AML-193 (cell line): ENCODE measurements at places on chromosomes 6 and 20.

DNA sequence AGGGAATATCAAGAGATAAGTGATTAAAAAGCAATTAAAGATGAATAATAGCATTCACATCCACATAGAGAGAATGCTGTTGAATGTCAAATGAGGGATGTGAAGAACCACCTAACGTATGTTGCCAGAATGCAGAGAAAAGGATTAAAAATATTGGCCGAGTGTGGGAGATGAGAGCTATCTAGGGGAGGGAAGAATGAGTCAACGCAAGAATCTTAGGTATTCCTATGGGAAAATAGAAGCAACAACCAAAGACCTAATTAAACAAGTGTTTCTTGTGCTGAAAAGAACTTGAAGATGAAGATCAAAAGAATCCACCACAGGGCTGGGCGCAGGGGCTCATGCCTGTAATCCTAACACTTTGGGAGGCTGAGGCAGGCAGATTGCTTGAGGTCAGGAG, 12.2 kb upstream of the RSPH3 start:
- no peak for DNase-seq

- no peak for DNase-seq
Measured at GRCh38 chr6:148888856-148889255, 142.0 kb downstream of the UST start.

DNA sequence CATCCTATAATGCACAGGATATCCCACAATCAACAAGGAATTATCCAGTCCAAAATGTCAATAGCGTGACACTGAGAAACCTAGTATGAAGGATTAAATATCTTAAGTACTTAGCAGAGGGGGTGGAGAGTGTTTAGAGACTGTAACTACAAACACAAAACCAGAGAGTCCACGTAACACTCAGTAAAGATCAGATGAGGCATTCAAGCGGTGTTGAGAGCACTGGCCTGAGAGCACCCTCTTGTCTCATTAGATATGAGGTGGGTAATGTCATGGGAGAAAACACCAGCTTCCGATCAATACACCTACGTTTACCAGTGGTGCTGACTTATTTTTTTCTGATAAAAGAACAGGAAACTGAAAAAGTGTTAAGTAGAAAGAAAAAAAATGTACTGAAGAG, 2.3 kb downstream of the FAM184A start:
- DNase-seq, result no peak

DNA sequence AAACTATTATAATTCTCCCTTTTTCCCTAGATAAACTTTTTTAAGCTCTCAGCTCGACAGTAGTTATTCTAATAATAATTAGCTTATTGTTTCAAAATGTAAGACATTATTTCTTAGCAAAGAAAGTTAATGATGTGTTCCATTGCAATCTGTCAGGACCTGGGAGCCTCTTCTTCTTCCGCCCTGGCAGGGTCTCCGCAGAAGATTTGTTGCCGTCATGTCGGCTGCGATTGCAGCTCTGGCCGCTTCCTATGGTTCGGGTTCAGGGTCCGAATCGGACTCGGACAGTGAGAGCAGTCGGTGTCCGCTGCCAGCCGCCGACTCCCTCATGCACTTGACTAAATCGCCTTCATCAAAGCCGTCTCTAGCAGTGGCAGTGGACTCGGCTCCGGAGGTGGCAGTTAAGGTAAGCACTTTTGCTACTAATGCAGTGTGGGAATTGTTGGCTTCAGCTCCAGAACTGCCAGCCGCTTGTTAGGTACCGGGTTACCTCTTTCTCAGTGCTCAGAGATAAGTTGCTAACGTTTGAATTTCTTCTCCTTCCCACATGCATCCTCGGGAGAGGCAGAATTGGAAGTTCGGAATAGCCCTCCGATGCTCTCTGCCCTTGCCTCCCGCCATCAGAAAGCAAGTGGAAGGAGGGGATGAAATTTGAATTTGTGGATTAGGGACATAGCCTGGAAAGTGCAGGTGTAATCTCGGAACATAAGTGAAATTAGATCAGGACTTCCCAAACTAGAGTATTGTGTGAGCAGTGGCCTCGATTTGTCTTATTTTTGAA, at the start of gene CDC40:
CDC40 (plus strand) TSS at position 200 of the 781 bp plus-strand sequence; CDS start at position 218, 18 bp downstream.
- no peak for DNase-seq
